ENCODE measurements at places on chromosomes 4 and X.

GRCh38 chr4:173500841-173501591 is 29.0 kb downstream of the HAND2 start:
- no peak for DNase-seq

DNA sequence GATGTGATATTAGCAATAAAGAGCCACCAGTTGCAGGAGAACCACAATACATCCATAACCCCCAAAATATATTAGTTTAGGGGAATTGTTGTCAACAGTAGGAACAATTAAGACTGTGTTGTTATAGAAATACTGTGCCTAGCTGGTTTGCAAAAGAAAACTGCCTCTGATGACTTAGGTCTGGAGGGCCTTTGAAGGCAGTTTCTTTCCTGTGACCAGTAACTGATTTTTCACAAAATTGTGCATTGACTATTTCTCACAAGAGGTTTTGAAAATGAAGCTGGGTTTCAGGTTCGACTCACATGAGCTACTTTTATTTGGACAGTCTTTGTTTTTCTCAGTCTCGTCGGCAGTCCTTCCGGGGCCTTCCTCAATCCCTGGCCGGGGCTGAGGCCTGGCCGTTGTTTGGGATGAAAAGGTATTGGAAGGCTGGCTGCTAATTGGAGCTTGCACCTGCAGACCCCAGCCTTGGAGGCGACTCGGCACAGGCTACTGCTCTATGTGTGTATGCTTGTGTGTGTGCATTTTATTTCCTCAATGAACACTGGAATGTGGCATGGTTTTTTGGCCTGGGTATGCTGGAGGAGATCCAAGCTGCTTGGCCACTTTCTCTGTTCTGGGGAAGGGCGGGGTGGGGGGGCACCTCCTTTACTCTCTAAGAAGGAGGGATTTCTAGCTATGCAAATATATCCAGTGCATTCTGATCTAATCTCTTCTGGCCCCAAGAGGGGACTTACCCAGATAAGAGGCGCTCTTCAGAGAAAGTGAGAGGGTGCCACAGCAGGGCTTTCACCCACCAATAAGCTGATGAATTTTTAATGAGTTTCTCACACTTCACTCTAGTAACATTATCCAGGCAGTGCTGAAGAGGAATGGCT is 49.5 kb upstream of the LNX1 start:
- no peak for DNase-seq

GRCh38 chrX:16445166-16445752 is 204.7 kb upstream of the S100G start:
- no peak for DNase-seq

GRCh38 chr4:135741583-135741982 is 1540.0 kb upstream of the PABPC4L start:
- DNase-seq = no peak

DNA sequence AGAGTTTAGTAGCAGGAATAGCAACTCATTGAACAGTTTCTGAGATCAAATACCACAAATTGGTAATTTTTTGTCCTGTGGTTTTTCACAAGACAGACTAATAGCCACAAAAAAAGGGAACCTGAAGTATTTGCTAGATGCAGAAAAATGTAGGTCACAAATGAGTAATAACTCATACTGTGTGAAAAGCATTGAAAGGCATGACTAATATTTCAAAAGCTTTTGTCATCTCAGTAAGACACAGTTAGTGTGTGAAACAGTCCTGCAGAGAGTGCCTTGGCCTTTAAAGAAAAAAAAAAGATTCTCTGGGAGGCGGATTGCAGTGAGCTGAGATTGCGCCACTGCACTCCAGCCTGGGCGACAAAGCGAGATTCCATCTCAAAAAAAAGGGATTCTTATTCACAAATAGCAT is 31.4 kb upstream of the SLC25A31 start:
- peak; percentile 15 for DNase-seq
